ENCODE measurements at places on chromosomes 5 and 9. TPM values are rescaled to one million over a fixed set of nuclear protein-coding genes. Genes with fewer than 3 reads are reported as not detected.
A peak's percentile ranks its signal among the peaks of the same experiment; 100 is the strongest.

- no peak for DNase-seq
These were observed 34.4 kb upstream of the SLC25A51 start for GRCh38 chr9:37938121-37938891.

DNA sequence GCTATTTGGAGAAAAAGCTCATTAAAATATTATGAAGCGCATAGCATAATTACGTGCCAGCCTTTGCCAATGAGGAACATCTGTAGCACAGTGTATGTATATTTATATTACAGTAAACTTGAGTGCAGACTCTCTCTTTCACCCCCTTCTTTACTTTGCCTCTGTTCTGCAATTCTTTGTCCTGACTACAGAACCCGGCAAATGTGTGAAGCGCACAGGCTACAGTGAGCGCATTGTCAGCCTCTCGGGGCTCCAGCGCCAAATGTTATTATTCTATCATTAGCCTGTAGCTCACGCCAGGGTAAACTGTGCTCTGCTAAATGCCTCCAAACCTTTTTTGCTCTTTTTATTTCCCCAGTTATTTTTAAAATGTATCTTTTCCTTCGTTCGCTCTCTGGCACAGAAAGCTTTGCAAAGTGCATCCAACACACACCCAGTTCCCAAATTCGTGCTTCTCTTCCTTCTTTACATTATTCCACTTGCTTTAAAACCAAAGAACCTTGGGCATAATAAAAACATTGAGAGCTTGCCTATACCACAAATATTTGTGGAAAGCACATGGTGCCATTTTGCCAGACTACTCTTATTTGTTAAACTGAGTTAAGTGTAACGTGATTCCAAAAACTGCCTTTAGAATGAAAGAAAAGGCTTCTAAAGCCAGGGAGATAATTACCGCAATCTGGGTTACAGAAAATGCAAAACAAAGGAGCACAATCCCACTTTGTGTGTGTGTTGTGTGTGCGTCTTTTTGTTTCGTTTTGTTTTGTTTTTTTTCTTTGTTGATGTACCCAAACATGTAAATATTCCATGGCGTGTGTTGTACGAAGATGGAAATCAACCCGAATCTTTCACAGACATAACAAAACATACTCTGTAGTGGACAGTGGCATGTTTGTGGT lies 164.1 kb upstream of the MPDZ start:
- peak; percentile 63 for DNase-seq

BTF3 gene
- total RNA-seq: 310 TPM

SPINK9 gene
- not detected for total RNA-seq

GRCh38 chr5:140236891-140237598 lies 62.1 kb downstream of the CYSTM1 start:
- DNase-seq: no peak

GFRA3 gene
- total RNA-seq: not detected

- no peak for DNase-seq
These were observed 178.6 kb downstream of the FGF18 start for GRCh38 chr5:171597946-171598640.

DNA sequence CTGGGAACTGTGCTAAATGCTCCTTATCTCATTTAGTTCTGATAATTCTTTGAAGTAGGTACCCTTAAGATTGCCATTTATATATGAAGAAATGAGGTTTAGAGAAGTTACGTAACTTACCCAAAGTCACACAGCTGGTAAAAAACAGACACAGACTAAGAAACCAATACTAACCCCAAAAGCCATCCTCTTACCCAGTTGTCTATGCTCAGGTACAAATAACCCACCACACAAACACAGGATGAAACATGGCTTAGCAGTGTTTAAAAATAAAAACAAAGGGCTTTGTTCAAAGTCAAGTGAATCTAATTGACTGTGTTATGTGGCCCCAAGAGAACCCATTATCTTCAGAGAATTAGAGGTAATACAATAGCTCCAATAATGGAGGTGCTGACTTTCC lies 37.0 kb upstream of the IL7R start:
- no peak for DNase-seq

- no peak for DNase-seq
These were observed 63.5 kb downstream of the GALNT12 start for GRCh38 chr9:98870782-98871557.

DNA sequence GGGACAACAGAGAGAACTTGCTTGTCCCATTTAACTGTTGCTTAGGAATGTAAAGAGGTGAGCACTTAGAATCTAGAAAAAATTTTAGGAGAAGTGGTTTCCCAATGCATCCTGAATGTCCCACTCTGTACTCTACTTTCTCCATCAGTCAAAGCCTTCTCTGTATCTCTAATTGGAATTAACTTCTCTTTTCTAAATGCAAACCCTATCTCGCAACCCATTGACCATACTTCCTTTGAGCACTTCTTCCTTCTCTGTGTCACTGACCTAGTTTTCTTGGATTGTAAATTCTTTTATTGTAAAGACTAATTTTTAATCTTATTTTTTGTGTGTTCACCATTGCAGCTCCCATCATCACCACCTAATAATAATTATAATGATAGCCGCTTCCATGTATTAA lies 33.3 kb downstream of the ADRB2 start:
- no peak for DNase-seq

DNA sequence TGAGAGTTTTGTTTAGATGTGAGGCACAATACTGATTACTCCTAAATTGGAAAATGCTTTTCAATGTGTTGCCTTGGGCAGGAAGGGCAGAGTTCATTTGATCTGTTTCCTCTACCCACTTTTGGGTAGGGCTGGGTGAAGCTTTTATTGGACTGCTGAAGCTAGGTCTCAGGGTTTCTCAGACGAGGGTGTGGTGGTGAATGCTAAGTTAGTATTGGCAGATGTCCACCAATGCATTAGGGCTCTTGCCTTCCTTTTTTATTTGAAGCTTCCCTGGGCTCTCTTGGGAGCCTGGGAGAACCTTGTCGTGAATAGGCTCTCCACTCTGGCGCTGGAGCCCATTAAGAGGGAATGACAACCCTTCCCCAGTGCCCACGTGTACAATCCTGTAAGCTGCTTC lies 23.1 kb downstream of the SPTAN1 start:
- DNase-seq: no peak

DNA sequence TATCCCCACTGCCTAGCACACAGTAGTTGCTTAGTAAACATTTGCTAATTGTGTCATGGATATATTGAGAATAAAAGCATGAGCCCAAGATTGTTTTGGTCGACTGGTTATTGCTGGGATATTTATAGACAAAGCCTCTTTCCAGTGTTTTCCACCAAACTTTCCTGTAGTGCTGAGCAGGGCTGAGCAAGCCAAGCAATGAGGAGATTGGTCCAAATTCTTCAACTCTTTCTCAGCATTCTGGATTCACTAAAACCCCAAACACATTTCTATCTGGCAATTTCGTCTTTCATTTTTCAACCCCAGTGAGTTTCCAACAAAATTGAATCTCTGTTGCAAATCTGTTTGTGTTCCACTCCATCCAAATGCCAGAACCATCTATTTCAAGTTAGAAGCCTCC lies 31.9 kb upstream of the TARS1 start:
- DNase-seq: no peak

RARS1 gene
- total RNA-seq: 171 TPM

RPL35 gene
- 2,015 TPM for total RNA-seq

DNA sequence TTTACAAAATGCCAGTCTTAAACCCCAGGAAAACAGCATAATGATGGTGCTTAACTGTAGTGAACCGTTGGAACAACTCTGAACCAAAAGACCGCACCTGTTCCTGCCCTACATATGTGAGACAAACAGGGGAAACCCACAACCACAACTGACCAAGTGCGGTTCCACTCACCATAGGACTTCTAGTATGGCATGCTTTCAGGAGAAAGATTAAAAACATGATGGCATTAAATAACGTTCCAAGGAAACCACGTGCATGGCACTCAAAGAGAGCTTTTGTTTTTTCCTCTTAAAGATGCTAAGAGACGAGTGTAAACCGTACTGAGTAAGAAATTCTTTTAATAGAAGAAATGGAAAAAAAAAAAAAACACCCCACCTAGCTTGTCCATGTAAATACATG lies 119.8 kb downstream of the SSBP2 start:
- DNase-seq: no peak

DNA sequence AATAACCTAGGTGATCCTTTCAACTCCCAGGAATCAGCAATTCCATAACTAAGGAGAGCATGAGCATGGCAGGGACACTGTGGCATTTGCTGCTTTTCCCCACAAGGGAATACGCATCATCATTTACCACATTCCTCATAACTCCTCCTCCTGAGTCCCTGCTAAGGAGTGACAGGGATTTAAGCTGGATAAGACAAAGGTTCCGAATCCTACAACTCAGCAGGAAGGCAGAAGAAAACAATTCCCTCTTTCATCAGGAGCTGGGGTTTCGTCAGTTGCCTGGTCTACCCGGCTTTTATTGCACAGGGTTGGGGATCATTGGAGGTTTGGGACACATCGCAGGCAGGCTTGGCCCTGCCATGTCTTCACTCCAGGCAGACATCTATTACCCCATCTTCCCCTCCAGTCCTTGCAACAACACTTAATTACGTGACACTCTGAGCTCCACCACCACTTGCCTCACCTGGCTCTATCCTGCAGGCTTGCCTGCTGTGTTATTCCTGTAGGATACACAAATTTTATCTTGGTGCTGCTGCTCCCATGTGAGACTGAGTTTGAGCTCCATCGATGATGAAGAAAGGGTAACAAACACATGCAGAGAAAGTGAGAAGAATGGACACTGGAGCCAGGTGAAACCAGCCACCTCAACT lies 563.0 kb upstream of the KLF4 start:
- no peak for DNase-seq

GRCh38 chr9:136791516-136792276 lies 552 bp downstream of the TMEM141 start:
- DNase-seq: peak; percentile 49

- no peak for DNase-seq
These were observed 59.6 kb downstream of the NEURL1B start for GRCh38 chr5:172700365-172701290.

DNA sequence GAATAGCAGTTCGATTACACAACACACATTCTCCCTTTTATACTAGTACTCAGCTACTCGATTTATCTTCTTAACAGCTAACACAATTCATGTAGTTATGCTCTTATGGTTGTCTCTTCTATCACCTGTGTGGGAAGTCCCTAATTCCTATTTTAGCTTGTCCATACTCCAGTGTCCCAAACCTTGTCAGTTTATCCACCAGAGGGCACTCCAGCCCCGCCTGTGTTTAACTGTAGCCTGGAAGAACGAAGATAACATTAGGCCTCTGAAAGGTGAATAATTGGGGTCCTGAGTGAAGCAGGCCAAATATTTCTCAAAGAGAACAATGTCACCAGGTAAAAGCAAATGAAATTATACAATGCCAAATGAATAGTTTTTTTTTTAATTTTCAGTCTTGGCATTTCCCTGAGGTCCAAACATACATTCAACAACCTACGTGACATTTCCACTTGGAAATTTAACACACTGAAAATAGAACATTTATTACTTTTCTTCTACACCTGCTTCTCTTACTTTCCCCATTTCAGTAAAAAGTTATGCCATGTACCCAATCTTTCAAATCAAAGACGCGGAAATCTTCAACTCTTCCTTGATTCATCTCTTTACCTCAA lies 560.7 kb downstream of the HTR1A start:
- DNase-seq: peak; percentile 75

TRAPPC13 gene
- 29.1 TPM for total RNA-seq

- DNase-seq: no peak
These were observed 4.2 kb upstream of the RNF180 start for GRCh38 chr5:64161420-64161819.

NMRK1 gene
- total RNA-seq: 7.4 TPM

GRCh38 chr9:109409773-109410397 lies 88.2 kb downstream of the PTPN3 start:
- DNase-seq: no peak

DNA sequence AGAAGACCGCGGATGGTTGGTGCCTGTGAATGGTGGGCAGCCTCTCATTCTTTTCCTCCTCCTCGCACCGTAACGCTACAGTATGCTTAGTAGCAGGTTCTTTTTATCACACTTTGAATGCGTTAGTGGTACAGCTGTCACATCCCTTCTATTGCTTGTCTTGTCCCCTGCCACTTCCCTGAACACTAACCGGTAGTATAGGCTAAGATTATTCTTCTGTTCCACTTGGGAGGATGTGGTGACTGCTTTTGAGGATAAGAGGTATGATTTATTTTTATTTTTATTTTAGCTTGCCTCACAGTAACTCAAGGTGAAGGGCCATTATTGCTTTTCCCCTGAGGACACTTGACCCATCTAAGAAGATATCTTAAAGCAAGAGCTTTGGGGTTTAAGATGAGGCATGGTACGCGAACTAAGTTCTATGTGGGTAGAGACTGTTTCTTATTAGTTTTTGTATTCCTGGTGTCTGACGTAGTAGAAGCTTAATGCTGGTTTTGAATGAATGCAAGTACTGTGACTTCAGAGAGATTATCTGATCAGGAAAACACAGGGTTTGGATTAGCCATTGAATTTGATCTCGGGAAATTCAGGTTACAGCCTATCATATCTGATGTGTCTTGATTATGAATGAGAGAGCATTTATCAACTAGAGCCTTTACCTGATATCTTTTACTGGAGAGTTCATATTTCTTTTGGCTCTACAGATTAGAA lies 951 bp downstream of the UNC13B start:
- no peak for DNase-seq

- no peak for DNase-seq
These were observed 62.4 kb downstream of the MAT2B start for GRCh38 chr5:163567811-163568210.

ALDH1A1 gene
- total RNA-seq: not detected
